ENCODE measurements at places on chromosomes 4 and X.

DNA sequence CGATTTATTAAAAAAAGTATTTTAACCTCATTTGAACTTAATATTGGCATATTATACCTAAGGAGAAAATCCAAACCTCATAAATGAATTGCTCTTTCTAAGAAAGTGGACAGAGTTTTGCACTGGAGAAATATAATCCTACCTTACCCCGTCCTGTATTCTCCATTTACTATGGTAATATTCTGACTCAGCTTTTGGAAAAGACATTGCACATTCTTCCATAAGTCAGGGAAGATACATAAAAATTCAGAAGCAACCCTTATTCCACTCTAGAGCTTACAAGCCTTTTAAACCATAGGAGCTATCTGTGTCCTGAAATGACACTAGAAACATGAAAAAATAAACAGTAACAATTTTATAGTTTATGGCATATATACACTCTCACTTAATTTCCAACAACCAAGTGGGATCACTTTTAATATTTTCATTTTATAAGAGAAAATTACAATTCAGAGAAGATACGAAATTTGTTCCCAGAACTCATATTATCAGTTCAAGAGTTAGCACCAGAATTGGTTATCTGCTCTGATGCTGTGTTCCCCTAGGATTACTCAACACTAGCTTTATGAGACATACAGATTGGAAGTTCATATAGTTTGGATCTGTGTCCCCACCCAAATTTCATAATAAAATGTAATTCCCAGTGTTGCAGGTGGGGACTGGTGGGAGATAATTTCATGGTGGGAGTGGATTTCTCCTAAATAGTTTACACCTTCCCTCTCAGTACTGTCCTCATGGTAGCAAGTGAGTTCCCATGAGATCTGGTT lies 359.4 kb downstream of the ARAP2 start:
- DNase-seq: no peak

DNA sequence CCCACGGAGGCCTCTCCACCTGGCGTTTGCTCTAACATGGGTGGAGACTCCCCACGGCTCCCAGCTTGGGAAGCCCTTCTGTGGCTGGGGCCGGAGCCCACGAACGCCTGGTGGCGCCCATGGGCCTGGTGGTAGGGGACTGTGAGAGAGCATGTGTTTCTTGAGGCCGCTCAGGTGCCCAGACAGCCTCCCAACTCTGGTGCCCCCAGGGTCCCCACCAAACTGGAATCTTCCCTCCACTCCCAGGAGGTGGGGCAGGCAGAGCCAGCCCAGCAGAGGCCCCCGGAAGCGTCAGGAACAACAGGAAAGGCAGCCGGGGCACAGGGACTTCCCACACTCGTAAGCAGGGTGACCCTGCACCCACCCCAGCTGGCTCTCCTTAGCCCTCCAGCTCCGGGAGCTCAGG lies 33.3 kb upstream of the FGFR3 start:
- DNase-seq: no peak

DNA sequence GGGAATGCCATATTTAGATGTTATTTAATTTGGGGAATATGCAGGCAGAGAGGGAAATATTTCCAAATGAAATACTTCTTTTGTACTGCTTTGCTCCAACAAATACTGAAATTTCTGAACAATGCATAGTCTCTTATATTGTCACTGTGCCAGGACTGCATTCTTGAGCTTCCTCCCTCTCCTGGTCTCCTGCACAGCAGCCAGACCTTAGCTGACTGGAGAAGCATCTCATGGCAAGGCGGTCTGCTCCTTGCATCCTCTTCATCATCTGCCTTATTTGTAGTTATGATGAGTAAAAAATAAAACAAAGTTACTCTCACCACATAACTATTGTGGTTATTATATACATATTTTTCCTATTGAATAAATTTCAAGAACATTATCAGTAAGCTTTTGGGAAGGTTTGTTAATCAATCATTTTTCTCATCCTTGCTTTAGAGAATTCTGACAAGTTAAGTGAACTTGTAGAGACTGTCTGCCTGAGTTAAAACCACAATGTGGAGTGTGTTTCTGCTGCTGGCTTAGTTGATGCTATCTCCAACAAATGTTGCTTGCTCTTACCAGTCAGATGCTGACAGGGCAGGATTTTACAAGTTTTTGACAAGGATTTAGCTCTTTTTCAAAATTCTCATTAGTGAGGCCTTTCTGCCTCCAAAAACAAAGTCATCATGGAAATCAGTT lies 153.6 kb downstream of the SOWAHB start:
- no peak for DNase-seq

GRCh38 chr4:164937576-164938270 lies 39.7 kb downstream of the TRIM61 start:
- no peak for DNase-seq

GRCh38 chrX:7420717-7421116 lies 272.8 kb upstream of the PUDP start:
- DNase-seq: no peak

- DNase-seq: no peak
Measured at GRCh38 chrX:46036508-46036907, 508.7 kb downstream of the ZNF674 start.

DNA sequence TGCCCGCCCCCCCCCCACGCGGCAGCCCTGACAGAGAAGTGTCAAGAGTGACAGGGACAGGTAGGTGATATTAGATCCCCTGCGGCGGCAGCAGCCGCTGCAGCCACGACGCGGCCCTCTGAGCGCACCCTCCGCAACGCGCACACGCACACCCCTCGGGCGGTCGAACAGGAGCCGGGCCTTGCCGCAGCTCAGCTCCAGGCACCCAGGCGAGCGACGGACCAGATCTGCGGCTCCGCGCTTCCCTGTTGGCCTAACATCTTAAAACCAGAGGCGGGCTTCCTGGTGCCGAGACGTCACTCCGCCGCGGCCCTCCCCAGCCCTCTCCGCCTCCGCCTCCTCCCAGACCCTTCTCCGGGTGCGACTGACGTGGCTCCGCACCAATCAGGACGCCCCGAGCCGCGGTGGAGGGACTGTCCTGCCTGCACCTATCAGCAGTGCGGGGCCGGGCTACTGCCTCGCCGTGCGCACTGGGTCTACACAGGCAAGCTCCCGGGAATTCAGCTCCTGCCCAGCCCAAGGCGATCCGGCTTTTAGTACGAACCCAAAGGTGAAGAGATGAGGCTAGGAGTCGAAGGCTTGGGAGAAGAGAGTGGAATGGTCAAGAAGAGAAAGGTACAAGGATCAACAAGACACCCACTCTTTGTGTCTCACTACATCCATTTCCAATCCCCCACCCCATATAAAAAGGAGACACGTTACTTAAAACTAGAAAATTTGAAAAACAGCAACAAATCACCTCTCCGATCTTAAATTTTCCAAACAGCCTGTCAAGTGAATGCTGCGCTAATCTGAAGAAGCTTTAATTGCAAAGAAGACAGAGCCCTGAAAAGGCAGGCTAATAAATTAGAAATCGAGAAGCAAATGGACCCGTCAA lies at the start of gene PITX2:
Gene PITX2, minus strand, starts transcription at position 237 of the 877 bp plus-strand sequence. CDS start 617 bp downstream, outside the sequence.
- DNase-seq: peak; percentile 63

- no peak for DNase-seq
Measured at GRCh38 chrX:101290957-101291603, at the start of gene TAF7L. Gene TAF7L (minus strand): TSS chrX:101291334. CDS start chrX:101287543, 3,791 bp downstream.

- no peak for DNase-seq
Measured at GRCh38 chr4:634599-634985, 9.2 kb downstream of the PDE6B start.

- DNase-seq: no peak
Measured at GRCh38 chr4:113302051-113302450, 252.6 kb downstream of the ANK2 start.

- no peak for DNase-seq
Measured at GRCh38 chr4:141625023-141625422, 11.4 kb upstream of the IL15 start.

- DNase-seq: no peak
Measured at GRCh38 chr4:96676754-96677435, 837.0 kb downstream of the PDHA2 start.

DNA sequence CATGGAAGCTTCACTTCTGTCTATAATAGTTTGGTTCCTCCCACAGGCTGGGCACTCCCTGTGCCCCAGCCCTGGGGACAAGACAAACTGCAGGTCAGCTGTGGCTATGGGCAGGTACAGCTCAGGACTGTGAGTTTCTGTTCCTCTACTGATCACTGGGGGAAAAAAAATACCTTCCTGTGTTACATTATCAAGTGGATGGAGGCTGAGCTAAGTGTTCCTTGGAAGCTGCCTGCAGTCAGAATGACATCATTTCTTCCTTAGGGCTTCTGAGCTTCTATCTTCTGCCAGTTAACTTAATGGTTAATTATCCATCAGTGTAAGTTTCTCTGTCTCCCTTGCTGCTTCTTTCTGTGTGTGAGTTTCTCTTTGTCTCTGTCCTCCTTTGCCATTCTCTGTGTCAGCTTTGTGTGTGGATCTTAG lies 4.6 kb downstream of the RAB33A start:
- DNase-seq: no peak

DNA sequence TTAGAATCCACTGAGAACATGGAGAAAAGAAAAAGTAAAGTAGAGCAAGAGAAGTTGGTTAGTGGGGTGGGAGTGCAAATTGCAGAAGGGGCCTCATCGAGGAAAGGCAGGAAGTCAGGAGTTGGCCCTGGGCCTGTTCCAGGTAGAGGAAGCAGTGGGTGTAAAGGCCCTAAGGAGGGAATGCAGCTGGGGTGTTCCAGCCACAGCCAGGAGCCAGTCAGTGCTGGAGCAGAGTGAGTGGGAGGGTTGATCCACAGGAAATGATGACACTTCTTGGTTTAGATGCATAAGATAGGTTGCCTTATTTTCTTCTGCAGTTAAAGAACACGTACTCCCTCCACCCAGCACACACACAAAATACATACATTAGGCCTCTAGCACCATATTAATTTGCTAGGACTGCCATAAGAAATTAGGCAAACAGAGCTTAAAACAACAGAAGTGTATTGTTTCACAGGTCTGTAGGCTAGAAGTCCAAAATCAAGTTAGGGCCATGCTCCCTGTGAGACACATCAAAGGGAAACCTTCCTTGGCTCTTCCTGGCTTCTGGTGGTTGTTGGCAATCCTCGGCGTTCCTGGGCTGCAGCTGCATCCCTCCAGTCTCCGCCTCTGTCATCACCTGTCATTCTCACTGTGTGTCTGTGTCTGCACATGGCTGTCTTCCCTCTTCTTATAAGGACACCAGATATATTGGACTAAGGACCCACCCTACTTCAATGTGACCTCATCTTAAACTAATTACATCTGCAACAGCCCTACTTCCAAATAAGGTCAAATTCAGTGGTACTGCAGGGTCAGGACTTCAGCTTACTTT lies 205.9 kb downstream of the AASDH start:
- peak; percentile 8 for DNase-seq

DNA sequence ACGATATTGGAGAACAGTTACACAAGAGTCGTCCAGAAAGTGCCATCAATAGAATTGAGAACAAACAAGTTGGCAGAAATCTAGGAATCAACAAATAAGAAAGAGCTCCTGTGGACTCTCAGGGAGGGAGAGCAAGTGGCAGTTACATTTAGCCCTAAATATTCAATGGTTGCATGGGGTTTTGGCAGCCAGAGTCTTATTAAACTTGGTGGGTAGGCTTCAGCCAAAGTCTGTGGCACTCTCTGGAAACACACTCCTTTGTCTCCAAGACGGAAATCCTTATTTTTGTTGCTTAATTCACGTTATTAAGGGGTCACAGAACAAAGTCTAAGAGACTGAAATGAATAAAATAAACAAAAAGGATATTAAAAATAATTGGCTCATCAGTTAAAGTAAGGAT lies 742.2 kb upstream of the ATOH1 start:
- no peak for DNase-seq
